Stimulated activated CD4-positive, alpha-beta T cell treated with anti-CD3 and anti-CD28 coated beads, Interleukin-1b, Interleukin-23, amount 100 ng/mL, for 48 hours (primary cell): ENCODE measurements at places on chromosomes 3 and 15.

GRCh38 chr3:134623615-134624245 is 27.1 kb downstream of the KY start:
- no peak for DNase-seq

DNA sequence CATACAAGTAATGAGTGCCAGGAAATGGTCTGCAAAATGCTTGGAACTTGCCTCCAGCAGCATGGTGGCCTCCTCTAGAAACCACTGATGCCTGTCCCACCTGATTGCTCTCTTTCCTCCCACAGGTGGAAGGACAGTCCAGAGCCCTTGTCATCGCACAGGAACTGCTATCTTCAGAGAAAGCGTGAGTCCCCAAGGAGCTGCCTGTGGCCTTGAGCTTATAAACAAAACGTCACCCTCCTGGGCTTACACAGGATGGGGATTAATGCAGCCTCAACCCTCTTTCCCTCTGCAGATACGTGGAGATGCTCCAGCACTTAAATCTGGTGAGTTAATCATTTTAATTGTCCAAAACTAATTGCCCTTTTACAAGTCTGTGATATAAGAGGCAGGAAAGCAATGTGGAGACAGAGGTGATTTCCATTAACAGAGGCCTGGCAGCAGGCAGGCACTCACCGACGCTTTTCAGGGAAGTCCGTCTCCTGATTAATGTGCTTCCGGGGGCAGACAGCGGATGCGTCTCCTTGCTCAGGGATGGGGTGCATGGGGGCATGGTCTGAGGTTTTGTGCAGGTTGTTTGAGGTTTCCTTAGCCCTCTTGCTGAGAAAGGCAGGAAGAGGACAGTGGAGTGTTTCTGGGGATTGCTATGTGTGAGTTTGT is 61.8 kb downstream of the FGD5 start:
- no peak for DNase-seq

GRCh38 chr15:64991536-64992135 is 1.9 kb upstream of the SPG21 start:
- no peak for DNase-seq

DNA sequence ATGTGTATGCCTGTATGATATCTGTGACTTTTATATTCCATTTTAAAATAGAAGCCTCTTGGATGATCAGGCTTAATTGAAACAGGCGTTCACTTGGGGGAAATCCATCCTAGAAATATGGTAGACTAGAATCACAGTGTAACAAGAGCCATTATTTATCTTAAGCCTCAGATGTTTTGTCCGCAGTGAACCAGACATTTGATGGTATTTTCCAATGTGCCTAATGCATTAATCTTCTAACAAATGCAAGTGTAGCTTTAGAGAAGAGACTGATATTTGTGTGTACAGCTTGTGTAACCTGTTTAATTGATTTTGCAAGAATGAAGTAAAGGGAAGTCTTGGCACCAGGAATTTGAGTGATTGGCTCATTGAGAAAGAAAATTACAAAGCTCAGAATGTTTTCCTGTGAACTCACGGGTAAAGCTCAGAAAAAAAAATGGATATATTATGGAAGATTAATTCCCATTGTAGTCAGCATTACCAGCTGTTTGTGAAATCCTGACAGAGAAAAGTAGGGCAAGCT is 155.7 kb downstream of the SV2B start:
- no peak for DNase-seq

- DNase-seq, result no peak
Observed at GRCh38 chr3:105862217-105862616, 6.6 kb downstream of the CBLB start.

GRCh38 chr3:179200790-179201189 is 50.1 kb downstream of the KCNMB3 start:
- no peak for DNase-seq

DNA sequence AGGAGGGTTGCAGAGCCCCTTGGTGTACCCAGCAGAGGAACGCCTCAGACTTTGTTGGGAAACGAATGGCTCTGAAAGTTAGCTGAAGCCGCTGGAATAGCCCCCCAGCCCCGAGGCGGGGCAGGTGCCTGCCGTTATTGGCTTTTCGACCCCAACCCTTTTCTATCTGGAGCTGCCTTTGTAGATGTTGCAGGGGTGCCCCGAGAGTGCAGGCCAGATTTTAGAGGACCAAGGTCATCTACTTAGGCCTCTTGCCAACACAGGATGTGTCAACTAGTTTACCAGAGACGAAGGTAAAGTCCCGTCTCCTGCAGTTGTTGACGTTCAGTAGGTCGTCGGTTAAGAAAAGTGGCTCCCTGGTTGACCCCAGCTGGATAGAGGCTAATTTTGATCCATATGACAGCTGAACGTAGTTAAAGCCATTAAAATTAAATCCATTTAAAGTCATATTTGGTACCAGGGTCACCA is 579 bp upstream of the UBE3A start:
- no peak for DNase-seq

- no peak for DNase-seq
Observed at GRCh38 chr3:78809966-78810365, 957.8 kb downstream of the ROBO1 start.

DNA sequence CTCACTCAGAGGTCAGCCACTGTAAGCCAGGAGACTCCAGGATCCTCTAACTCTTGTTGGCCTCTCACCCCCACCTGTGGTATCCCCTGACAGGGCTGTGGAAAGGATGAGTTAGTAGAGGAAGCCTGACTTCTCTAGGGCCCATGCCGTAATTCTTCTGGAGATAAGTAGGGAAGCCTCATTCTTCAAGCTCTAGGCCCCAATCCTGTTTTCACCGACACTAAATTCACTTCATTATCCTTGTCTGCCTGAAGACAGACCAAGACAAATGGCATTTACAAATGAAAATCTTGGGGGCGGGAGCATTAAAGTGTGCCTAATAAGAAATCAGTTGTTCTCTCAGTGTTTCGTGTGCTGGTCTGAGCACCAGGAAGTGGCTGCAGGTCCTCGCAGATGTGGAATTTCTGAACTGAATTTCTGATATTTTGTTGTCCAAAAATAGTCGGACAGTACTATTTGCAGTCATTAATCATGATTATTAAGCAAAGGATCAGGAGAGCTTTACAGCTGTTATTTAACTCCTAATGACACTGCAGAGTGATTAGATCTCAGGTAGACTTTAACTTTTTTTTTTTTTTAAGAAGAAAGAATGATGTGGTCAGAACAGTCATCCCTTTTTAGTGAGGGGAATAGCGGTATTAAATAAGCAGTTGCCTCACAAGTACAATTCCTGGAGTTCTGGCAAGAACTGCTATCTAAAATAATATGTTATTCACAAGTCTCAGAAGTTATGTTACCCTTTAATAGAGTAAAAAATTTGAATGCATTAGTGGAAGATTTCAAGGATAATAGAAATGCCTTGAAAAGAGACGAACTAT is 58.4 kb downstream of the RBMS3 start:
- no peak for DNase-seq

- DNase-seq, result peak; percentile 85
Observed at GRCh38 chr15:75452364-75452864, 924 bp upstream of the SIN3A start.

DNA sequence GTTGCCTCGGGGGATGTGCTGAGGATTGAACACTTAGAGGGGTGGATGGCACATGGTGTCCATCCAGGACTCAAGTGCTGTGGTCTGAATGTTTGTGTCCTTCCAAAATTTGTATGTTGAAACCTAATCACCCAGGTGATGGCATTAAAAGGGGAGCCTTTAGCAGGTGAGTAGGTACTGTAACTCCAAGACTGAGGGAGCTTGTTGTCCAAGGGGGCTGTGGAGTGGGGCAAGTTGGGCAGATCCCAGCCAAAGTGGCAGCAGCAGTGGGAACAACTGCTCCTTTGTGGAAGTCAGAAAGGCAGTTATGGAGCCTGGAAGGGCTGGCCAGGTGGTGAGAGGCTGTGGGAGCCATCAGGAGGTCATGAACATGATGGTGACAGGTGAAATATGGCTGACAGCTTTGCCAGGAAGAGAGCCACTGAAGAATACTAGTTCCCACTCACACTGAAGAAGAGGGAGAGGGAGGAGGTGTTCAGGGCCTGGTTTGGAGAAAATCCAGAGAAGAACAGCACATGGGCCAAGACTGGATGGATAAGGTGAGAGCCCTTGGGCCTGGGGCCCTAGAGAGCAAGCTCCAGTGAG is 385.6 kb downstream of the CACNA2D3 start:
- no peak for DNase-seq

GRCh38 chr3:49500732-49501609 is 30.9 kb downstream of the DAG1 start:
- DNase-seq, result no peak
